ENCODE measurements at places on chromosomes 13 and 19.

DNA sequence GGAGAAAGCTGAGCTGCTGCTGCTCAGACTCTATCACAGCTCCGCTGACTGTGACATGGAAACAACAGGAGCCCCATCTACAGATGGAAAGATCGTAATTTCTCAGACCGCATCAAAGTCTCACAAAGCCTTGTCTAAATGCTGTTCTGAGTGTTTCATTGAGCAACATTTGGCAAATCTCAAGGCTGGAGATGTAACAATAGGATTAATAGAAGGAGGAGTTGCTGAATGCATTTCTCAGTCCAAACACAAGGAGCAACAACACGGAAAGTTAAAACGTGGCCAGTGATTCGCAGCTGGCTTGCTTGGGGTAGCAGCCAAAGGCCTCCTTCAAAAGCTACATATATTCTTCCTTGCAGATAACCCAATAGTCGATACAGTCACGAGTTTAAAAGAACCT lies 55.7 kb downstream of the MRPL57 start:
- DNase-seq, result no peak

DNA sequence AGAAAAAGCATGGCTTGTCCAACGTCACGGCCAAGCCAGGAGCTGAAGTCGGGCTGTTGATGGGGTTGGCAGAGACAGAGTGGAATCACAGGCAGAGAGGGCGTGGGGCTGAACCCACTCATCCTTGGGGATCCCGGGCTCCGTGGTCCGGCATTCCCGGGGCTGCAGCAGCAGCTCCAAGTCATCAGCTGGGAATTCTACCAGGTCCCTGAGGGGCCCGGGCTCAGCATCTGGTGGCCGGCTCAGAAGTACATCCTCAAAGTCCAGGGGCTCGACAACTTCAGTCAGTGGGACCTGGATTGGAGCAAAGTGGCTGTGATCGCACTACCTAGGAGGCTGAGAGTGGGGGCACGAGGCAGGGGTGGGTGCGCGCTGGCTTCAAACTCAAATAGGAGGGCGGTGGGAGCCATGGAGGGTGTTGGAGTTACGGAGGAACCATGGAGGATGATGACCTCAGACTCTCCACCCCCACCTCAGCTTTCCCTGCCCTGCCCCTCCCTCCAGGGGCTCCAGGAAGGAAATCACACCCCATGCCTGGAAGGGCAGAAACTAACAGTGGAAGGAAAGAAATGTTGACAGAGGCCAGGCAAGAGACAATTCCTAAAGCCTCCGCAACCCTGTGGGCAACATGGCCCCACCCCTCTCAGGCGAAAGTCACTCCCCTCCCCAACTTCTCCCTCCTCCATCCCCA lies 9.5 kb downstream of the DOCK6 start:
- no peak for DNase-seq

GRCh38 chr19:45569619-45570421 lies 14.8 kb downstream of the OPA3 start:
- peak; percentile 20 for DNase-seq

DNA sequence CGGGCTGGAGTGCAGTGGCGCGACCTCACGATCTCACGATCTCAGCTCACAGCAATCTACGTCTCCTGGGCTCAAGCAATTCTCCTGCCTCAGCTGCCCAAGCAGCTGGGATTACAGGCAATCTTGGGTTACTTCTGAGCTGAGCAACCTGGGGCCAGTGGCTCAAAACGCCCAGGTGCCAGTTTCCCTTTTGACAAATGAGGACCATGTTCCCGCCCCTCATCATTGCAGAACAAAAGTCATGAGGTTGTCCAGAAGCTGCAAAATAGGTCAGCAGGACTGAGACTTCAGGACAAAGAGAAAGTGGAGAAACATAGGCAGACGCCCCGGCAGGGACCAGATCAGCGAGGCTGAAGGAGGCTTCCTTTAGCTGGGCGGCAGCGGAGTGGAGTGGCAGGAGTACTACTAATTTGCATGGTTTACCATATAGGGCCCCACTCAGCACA lies 3.3 kb upstream of the ADGRE5 start:
- no peak for DNase-seq

- no peak for DNase-seq
Observed at GRCh38 chr19:12703046-12703445, 6.6 kb upstream of the FBXW9 start.

- no peak for DNase-seq
Observed at GRCh38 chr19:37361994-37362393, 8.9 kb upstream of the ZNF527 start.

DNA sequence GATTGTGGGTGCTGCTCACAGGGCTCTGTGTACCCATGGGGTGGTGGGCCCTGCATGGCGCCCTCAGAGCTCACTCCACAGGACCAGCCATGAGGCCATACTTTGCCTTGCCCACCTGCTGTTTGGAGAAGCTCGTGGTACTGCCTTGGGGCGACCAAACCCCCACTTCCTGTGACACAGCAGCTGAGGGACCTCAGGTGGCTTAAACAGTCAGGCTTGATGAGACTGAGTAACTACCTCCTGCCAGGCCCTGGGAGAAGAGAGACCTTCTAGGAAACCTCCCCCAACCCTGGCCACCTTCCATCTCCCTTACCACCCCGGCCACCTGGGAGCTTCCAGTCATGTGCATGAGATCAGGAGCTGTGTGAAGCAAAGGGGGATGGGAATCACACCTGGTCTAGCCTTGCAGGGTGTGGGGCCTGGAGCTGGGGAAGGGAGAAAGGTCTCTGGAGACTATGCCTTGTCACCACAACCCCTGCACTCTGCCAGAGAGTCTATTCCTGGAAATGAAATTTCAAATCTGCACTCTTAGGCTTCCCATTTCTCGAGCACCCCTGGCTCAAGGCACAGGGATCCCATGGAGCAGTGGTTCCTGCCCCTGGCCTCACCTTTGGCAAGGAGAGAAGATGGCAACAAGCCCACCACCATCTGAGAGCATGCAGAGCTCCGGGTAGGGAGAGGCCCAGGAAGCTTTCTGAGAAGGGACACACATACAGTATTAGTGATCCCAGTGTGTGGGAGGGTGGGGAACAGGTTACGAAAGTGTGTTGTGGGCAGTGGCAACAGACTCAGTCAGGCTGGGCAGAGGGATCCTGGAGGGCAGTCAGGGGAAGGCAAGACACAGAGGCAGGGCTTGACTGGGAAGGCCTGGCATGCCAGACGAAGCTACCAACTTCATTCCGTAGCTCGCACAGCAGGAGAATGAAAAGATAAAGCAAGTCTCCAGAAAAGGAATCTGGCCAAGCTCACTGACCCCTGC lies 125.0 kb downstream of the URI1 start:
- DNase-seq, result no peak

DNA sequence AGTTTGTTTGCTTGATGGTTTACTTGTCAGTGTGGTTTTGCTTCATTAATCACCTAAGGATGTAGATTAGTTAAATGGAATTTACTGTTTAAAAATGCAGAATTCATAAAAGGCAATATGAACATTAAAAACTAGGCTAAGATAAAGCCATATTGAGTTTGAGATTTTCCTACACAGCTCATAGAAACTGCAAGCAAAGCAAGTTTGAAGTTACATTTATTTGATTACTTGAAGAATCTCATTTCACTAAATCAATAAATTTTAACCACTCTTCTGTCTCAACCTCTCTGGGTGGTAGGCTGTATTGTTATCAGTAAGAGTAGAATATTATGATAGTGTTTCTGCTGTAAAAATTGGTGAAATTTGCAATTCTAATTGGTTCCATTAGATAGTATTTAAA lies 1180.7 kb upstream of the SLC10A2 start:
- DNase-seq, result no peak

Measured in activated effector memory CD4-positive, alpha-beta T cell treated with Interleukin-2 at 50 U/mL for 16 hours (primary cell).